GF-D8 (cell line): ENCODE measurements at places on chromosomes 11 and 22.

DNA sequence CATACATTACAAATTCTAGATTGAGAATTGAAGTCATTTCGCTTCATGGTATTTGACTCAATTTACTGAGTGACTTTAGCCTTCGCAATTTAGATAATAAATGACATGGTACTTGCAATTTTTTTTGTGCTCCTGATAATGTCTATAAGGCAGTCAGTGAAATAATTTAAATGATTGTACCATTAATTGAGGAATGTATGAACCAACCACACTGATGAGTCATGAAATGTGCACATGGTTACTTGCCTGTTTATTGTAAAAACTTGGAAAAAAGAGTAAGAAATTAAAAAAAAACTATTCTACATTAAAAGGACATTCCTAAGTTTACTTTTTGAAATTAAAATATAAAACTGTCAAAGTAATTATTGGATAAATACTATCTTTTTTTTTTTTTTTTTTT lies 43.3 kb downstream of the DNAJC24 start:
- no peak for DNase-seq

DNA sequence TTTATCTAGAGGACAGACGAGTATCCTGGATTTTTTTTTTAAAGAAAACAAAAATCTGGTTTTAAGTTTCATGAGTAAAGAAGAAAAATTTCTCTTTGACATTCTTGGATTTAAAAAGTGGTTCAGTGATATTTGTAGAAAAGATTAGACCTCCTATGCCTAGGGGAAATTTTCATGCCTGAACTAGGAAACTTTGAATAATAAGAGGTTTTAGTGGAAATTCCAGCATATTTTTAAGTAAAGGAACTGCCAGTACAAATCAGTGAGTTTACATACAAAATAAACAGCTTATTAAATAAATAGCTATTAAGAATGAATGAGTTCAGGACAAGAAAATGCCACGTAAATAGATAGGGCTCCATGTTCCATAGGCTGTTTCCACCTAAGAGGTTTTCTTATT lies 17.5 kb downstream of the JAM3 start:
- no peak for DNase-seq

- no peak for DNase-seq
These were observed 272 bp downstream of the DIXDC1 start for GRCh38 chr11:111937461-111937769.

- DNase-seq, result no peak
These were observed at the start of gene FAM83F for GRCh38 chr22:39994566-39995392. TSS of gene FAM83F (plus strand) at chr22:39994954. CDS start at chr22:39995043, 89 bp downstream.

GRCh38 chr11:32332990-32333319 lies 102.4 kb downstream of the WT1 start:
- DNase-seq, result no peak

DNA sequence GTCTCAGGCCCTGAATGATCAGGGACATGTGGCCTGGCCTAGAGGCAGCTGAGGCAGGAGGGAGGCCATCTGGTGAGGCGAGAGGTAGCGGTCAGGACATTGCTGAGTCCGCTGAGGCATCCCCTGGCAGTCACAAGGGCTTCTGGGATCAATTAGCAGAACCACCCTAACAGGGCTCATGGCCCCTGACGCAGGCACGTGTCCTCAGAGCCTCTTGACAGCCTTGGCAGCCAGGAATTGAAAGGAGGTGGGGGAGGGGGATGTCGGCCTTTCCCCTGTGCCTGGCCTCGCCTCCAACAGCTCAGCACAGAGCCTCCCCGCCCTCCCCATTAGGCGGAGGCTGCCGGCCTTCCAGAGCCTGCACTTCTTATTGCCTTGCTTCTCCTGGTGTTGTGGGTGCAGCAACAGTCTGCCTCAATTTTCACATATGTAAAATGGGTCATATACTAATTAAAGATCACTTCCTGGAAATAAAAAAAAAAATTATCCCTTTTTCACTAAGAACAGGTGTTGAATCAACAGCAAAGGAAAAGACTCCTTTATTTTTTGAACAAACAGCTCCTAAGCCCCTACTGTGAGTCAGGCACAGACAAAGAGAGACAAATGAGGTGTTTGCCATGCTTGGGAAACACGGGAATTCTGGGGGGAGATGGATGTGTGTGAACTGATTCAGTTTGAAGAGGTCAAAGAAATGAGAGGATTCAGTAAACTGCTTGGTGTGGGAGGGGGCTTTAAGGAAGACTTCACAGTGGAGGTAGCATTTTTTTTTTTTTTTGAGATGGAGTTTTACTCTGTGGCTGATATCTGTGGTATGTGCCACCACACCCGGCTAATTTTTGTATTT lies 55.3 kb downstream of the NFAM1 start:
- DNase-seq, result no peak

DNA sequence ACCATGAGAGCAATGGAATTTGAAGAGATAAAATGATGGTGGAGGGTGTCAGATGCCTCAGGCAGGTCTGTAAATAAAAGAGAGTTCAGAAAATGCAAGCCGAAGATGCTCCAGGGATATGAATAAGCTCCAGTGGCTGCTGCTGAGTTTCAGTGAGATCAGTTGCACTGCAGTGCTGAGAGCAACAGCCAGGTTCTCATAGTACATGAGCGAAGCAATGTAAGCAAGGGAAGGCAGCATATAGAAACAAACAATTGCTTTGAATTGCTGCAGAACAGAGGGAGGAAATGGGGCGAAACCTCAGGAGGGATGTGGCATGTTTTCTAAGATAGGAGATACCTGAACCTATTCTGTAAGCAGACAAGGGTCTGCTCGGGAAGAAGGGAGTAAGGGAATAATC lies 369.5 kb downstream of the AASDHPPT start:
- no peak for DNase-seq

- no peak for DNase-seq
These were observed 163.0 kb downstream of the SPON1 start for GRCh38 chr11:14125529-14125928.

GRCh38 chr11:29750392-29750791 lies 266.4 kb downstream of the KCNA4 start:
- DNase-seq, result no peak

DNA sequence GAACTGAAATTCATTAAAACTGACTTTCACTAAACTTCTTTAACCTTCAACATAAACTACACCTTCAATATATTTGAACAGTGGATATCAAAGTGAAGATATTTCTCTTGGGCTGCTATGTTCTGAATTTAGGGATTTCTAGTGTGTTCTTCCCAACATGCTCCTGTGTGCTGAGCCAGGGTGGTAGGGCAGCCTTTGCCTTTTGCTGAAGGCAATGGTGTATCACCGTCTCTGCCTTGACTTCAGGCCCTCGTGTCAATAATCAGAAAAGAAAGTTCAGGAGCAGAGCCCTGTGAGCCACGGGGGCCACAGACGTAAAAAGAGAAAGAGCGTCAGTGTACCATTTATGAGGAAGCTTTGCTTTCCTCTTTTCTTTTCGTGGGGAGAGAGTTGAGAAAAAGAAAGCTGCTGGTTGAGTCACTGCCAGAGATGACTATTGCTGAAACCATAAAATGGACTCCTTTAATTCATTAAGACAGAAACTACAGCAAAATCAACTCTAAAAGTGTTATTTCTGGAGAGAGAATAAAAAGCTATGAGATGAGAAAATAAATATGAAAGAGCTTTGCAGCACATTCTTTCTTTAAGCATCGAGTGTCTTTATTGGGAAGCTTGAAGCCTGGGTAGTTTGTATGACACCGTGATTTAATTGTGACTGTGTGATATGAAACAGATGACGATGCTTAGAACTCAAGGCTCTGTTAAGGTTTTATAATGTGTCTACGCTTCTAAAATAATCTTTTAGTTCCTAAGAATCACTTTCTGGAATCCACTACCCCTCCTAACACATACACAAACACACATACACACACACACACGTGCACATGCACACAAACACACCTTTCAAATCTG lies 271.8 kb upstream of the MTNR1B start:
- DNase-seq, result no peak

DNA sequence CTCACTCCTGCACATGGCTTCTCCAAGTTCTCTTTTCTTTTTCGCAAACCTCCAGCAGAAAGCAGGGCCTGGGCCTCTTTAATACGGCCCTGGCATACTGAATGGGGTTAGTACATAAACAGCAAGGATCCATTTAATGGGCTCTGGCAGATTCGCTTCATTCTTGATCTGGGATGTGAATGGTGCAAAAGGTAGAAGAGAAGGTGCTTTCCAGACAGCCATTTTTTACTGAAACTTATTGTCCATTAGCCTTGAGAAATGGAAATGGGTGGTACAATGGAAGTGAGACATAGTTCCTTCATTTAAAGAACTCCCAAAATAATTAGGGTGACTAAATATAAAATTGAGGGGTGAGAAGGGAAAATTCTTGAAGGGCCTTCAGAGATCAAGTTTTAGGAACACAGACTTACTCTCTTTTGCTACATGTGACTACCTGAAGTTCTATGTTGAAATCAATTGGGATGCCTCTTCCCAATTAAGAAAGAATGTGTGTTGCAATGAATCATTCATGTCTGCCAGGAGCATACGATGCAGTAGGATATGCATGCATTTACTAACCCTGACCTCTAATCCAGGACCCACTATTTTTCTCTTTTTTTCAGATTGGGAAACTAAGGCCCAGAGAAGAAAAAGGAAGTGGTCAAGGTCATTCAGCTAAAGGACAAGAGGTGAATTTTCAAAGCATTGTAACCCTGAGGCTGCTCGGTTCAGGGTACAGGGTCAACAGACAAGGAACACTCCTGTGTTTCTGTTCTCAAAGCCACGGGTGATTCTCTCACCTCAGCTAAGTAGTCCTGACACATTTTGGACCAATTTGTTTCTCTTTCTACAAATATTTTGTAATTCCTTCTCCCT lies 144.1 kb downstream of the BBOX1 start:
- DNase-seq, result no peak

- no peak for DNase-seq
These were observed 96.5 kb downstream of the CWC15 start for GRCh38 chr11:94876645-94877442.

GRCh38 chr11:86514453-86514852 lies 139.8 kb downstream of the CCDC81 start:
- no peak for DNase-seq

- DNase-seq, result peak; percentile 23
These were observed 1158.9 kb downstream of the DLG2 start for GRCh38 chr11:84468235-84468634.

GRCh38 chr11:85685125-85685819 lies 723 bp downstream of the CCDC89 start:
- no peak for DNase-seq

GRCh38 chr22:29758068-29758622 lies 8.7 kb downstream of the ZMAT5 start:
- DNase-seq, result no peak

- DNase-seq, result no peak
These were observed 52.5 kb downstream of the C22orf31 start for GRCh38 chr22:29009148-29009547.

DNA sequence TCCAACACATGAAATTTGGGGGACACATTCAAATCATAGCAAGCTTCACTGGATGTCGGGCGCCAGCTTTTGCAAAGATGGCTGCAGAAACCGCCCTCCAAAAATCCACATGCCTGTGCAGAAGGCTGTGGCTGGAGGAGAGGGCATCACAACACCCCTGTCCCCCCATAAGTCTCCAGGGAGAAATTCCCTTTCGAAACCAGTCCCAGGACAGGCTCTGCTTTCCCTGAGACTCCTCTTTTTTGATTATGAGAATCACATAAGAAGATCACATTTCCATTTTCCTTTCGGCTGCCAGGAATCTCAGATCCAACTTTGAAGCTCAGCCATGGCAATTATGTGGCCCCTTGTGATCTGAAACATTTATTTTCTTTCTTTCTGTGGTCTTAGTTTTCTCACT lies 9.7 kb downstream of the LIF start:
- DNase-seq, result no peak

DNA sequence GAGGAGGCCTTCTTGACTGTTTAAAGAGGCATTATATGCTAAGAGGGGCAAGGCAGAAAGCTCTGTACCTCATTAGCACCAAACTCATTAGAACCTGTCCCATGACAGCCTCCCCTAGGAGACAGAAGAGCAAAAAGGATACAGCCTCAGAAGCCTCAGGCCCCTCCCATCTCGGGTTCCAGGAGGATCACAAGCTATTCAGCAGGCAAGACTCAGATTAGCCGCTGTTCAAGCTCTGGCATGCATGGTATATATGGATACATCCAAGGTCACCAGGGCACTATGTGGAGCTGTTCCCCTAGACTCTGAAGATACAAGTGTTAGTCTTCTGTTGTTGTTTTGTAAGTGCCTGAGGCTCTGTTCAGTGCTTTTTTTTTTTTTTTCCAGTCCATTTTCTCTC lies 32.1 kb downstream of the ATXN10 start:
- no peak for DNase-seq

DNA sequence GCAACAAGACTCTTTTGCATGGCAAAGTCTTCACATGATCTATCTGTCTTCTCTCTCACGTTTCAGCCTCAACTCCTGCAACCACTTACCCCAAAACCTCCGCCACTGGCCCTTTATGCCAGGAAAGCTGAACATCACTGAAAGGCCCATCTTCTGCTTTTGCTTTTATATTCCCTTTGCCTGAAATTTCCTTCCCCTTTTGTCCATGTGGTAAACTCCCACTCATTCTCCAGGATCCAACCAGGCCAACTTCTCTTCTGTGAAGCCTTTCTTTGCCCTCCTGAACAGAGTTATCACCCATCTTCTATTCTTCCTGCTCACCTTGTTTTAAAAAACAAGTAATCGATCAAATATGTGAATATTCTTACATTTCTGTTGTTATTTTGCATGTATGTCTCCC lies 117.8 kb downstream of the WNT11 start:
- DNase-seq, result no peak
